Cardiac septum (tissue), 1 donor: ENCODE measurements at places on chromosomes 5 and 9.

DNA sequence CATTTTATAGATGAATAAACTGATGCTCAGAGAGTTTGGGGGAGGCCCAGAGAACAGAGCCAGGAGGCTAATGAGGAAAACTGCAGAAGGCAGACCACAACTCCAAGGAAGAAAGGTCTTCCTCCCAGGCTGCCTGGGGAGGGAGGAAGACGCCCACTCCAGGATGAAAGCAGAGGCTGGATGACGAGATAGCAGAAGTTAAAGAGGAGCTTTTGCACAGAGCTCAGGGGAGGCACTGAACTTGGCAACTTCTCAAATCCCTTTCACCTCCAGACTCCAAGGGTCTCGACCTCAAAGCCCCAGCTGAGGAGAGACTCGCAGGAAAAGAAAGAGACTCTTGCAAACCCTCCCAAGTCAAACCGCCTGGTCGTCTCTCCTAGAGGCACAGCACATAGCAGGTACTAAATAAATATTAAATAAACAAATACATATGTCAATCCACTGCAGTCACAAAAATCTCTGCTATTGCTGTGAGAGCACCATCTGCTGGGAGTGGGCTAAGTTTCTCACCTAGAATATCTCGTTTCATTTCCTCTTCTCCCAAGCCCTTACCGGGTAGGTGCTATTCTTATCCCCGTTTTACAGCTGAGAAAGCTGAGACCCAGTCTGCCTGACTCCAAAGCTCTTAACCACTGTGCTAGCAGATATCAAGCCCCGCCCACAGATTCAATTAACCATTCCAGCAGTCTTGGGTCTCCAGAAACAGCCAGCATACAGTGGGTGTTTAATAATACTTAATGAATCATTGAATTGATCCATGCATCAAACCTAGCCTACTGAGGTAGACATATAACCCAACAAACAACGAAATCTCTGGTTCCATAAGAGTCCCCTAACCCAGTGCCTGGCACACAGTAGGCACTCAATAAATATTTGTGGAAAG is 97.8 kb upstream of the HAND1 start:
- DNase-seq: no peak

GRCh38 chr5:103741984-103742383 is 179.4 kb upstream of the NUDT12 start:
- no peak for DNase-seq

DNA sequence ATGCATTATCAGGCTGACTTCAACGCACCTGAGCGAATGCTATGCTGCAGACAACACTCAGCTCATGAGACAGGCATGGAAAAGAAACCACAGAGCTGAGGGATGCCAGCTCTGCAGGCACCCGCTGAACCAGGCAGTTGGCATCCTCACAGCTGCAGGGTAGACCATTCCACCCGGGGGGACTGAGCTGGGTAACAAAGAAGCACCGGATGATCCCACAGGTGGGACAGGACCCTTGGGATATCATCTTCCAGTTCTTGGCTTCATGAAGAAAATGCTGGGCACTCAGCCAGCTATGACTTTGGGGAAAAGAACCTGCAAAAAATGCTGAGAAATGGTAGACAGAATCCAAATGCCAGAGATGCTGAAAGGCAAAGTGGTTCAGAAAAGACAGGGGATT is 9.6 kb downstream of the EPB41L4B start:
- no peak for DNase-seq

DNA sequence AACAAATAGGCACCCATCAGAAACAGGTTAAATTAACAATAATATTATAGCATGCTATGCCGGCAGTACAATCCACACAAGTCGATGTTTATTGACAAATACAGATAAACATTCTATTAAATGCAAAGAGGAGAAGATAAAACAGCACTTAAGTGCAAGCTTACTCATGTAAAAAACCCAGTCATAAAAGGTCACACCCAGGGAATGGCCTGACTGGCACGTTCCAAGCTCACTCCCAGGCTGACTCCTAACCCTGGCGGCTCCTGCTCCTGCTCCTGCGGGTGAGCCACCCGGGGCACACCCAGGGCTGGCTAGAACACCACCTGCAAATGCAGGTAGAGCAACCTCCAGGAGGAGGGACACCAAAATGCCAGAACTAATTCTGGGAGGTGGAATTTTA is 66.9 kb downstream of the SEMA4D start:
- DNase-seq: no peak

DNA sequence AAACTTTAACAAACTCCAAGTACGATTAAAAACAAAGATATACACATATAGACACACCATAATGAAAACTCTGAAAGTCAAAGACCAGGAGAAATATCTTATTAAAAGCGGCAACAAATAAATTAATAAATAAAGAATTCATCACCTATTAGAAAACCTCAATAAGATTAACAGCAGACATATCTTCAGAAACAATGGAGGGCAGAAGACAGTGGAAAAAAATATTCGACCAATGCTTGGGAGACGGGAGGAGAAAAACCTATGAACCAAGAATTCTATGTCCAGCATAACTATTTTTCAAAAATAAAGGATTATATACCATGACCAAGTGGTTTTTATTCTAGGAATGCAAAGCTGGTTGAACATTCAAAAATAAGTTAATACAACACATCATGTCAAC is 578.6 kb upstream of the CCNG1 start:
- no peak for DNase-seq

DNA sequence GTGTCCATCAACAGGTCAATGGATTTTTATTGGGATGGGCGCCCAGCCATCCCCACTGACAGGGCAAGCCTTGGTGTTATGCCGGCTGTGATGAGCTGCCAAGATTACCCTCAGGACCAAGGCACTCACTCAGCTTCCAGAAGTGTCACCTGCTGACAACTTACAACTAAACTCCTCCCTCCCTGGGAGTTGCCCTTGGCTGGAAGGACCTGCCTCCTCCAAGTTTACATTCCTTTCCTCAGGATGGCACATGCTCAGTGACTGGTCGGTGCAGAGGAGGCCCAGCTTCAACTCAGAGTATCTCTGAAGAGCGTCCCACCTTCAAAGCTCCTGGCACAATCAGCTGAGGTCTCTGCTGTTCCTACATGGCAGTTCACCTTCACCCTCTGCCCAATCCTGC is 52.5 kb upstream of the ZBTB43 start:
- DNase-seq: no peak

DNA sequence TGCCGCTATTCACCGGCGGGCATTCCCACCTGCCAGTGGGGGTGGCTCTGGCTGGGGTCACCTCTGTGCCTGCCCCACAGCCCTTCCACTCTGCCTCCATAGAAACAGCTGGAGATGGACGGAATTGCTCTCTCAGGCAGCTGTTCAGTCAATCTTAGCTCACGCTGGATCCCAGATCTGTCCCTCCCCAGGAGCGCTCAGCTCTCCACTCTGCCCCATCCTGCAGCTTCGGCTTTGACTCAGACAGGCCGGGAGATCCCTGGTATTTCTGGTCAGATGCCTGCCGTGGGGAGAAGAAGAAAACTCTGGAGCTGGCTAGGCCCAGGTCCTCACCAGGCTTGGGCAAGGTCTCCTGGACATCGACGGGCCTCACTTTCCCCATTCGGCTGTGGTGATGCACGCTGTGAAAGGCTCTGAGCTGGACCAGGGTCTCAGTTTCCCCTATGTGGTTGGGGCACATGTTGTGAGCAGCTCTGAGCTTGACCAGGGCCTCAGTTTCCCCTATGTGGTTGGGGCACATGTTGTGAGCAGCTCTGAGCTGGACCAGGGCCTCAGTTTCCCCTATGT is 7.6 kb upstream of the SLC9A3 start:
- DNase-seq: no peak

DNA sequence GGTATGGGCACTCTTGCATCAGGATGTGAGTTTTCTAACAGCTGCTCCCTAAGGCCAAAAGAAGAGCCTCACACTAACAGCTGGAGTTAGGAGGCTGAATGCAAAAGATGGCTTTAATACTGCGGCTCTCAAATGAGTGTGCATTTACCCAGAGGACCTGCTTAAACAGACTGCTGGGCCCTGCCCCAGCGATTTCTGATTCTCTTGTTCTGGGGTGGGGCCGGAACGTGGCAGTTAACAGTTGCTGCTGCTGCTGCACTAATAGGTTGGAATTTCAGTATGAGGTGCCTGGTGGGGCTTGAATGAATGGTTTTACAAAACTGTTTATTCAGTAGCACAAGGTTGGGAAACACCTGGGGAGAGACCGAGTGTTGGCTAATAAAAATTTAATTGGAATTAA is 26.1 kb downstream of the HMGCR start:
- no peak for DNase-seq

DNA sequence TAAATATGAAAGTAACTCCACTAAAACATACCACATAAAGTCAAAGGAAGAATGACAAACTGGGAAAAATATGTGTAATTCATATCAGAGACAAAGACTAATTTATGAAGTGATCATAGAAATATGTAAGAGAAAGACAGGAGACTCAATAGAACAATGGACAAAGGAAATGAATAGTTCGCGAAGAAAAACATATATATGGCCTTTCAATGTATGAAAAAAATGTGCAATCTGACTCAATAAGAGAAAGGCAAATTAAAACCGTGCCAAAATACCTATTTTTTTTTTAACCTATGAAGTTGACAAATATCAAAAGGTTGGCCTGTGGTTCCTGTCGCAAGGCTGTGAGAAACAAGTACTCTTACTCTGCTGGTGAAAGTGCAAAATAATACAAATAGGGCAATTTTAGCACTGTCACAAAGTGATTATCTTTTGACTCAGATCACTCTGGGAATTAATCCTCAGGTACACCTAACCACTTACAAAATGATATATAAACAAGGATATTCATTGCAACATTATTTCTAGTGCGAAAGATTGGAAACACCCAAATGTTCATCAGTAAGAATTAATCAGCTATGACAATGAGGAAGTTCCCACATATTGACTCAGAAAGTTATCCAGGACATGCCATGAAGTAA is 3.7 kb downstream of the C9 start:
- DNase-seq: no peak

GRCh38 chr5:132266836-132267160 is 9.3 kb downstream of the PDLIM4 start:
- DNase-seq: no peak

GRCh38 chr9:110712955-110713354 is 44.4 kb downstream of the MUSK start:
- no peak for DNase-seq

DNA sequence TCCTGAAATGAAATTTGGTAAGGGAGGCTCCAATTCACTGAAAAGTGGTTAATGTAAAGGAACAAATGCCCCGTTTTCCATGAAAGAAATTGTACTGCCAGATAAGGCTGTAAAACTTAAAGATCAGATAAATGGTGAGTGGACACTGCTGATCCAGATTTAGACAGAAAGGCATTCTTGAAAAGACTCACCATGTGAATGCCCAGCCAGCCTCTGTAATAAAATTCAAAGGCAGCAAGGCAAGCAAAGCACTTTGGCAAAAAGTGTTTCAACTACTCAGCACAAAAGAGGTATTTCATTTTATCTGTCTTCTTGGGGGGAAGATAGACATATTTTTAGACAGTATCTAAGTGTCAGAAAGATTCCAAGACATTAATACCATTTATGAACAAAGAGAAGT is 133.6 kb downstream of the MLLT3 start:
- DNase-seq: no peak

GRCh38 chr5:154238776-154239481 is 48.4 kb downstream of the GALNT10 start:
- DNase-seq: no peak

GRCh38 chr5:53542926-53543325 is 17.5 kb upstream of the NDUFS4 start:
- no peak for DNase-seq

GRCh38 chr9:83636813-83637212 is 13.9 kb downstream of the IDNK start:
- no peak for DNase-seq

DNA sequence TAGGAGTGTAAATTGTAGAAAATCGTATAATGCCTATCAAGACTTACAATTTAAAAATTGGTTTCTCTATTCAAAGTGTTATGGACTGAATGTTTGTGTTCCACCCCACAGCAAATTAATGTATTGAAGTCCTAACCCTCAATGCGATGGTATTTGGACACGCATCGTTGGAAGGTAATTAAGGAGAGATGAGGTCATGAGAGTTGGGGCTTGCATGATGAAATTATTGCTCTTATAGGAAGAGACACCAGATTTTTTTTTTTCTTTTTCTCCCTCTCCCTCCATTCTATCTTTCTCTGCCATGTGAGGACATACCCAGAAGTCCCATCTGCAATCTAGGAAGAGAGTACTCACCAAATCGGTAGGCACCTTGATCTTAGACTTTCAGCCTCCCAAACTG is 189.2 kb downstream of the MAN2A1 start:
- no peak for DNase-seq

DNA sequence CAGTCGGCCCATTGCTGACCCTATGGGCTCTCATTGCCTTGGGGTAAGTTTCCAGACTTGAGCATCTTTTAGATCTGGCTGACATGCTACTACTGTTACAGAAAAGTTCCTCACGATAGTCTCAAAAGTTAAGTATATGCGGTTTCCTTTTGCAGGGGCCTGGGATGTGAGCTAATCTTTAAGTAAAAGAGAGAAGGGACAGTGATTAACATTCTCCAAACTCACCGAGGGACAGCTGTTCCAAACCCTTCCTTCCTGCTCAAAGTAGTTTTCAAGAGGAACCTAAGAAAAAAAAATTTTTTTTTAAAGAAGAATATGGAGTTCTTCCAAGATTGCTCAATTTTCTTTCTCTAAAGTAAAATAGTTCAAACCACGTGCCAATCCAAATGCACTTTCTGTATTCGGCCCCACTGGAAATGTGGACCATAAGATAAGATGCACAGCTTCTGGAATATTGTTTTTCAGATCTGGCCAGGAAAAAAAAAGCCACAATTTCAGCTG is 168.0 kb upstream of the SPRY4 start:
- DNase-seq: no peak

DNA sequence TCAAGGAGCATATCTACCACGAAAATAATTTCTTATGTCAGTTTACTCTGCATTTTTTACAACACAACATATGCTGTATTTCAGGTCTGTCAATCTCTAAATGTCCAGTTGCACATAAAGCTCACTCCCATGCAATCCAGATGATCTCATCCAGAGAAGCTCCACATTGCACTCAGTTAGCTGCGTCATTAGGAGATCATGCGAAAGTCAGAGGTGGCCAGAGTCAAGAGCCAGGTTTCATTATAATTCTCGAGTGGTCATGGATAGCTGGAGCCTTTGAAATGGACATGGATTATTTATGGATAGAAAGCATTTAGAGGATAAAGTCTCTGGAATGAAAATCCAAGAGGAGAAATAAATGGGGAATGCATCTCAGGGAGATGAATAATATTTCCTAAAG is 232.3 kb downstream of the GAS1 start:
- no peak for DNase-seq

DNA sequence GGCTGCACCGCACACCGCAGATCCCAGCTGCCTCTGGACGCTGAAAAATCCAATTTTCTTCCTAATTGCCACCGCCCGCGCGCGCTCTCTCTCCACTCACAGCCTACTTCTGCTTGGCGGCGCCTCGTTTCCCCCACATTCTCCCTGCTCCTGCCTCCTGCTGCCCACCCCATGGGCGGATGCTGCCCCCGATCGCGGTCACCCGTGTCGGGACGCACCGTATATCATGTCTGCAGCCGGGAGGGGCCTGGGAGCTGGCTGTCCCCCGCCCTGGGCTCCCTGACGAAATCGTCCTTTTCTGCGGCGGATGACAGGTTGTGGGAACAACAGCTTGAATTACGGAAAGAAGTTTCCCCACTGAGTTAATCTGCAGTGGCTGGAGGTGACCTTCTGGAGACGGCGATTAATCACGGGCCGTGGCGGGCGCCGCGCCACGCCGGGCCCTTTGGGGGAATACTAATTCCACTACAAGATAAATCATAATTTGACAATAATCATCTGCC is 36.3 kb upstream of the PSD2 start:
- DNase-seq: no peak
